Hematopoietic multipotent progenitor cell treated with erythropoietin and hydrocortisone succinate and interleukin-3 and kit ligand, for 8 days (in vitro differentiated cells): ENCODE measurements at places on chromosomes 4 and X.

DNA sequence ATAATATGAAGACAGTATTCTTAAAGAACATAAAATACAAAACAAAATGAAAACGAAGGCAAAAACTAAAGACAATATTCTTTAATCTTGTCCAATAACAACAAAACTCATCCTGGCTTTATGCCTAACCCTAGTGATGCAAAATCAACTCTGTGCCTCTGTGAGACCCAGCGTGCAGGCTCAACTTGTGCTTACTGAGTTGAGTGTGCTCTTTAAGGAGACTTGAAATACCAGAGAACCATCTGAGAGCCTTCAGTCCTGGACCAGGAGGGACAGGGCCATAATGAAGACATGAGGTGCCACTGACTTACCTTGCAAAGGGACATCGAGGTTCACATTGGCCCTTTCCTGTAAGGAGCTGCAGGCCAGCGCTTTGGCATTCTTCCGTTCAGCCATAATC is 77.1 kb downstream of the NSUN7 start:
- DNase-seq = no peak

- DNase-seq = no peak
These were observed 72.6 kb downstream of the GATB start for GRCh38 chr4:151688003-151688784.

- DNase-seq = no peak
These were observed 581.5 kb downstream of the STIM2 start for GRCh38 chr4:27442146-27442545.

DNA sequence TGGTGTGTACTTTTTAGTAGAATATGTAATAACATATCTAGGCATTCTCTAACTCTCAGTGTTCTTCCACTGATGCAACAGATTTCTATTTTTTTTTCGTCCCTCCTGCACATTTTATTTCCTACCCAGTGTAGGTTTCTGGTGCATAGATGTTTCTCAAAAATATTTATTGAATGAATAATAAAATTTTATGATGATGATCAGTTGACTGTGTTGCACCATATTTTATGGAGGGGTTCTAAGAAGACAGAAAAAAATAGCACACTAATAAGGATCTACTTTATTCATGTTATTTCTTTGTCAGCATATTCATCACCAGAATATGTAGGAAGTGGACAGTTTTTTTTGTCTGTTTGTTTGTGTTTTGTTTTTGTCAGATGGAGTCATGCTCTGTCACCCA is 2529.3 kb downstream of the ARAP2 start:
- no peak for DNase-seq

GRCh38 chr4:8647626-8648025 is 55.1 kb downstream of the CPZ start:
- DNase-seq = no peak
